Esophagus squamous epithelium (tissue), 5 donors: ENCODE measurements at places on chromosomes 7 and 10. TPM values are rescaled to one million over a fixed set of nuclear protein-coding genes. Genes with fewer than 3 reads are reported as not detected.

Gene VSTM4
- total RNA-seq = 0.80 TPM

Gene PARD3
- 57.3 TPM for total RNA-seq

GRCh38 chr10:57917019-57917418 is 350.7 kb downstream of the IPMK start:
- no peak for DNase-seq

- no peak for DNase-seq
Measured at GRCh38 chr10:91743465-91743864, 54.8 kb upstream of the TNKS2 start.

- DNase-seq = no peak
Measured at GRCh38 chr7:148669927-148670326, 28.8 kb upstream of the CUL1 start.

Gene CALCR
- not detected for total RNA-seq

- DNase-seq = no peak
Measured at GRCh38 chr10:63267414-63268148, 134.5 kb downstream of the NRBF2 start.

GRCh38 chr10:111578076-111578475 is 501.2 kb downstream of the ADRA2A start:
- DNase-seq = no peak

Gene CTTNBP2
- total RNA-seq = 31.5 TPM

- DNase-seq = no peak
Measured at GRCh38 chr10:132477398-132478340, 59.9 kb upstream of the INPP5A start.

GRCh38 chr7:7719236-7719635 is 829 bp upstream of the RPA3 start:
- no peak for DNase-seq

Gene HOXA9
- 0.57 TPM for total RNA-seq

GRCh38 chr10:72564596-72564995 is 61.3 kb downstream of the MICU1 start:
- DNase-seq = no peak

Gene LIPJ
- total RNA-seq = not detected

DNA sequence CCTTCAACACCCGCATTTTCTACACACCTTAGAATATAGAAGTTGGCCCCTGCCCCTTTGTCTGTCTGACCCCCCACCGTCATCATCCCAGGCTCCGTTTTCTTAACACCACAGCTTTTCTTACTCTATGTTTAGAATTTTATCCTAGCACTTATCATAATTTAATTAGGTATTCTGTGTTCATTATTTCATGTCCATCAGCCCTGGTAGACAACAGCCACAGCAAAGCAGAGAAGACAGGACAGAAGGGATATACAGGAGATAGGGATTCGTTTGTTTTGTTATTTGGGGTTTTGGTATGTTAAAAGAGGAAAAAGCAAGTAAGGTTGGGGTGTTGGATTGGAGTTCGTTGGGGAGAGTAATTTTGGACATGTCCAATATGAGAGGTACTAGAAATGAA is 48.8 kb downstream of the ITGA8 start:
- no peak for DNase-seq

GRCh38 chr7:15332956-15333355 is 228.9 kb downstream of the AGMO start:
- no peak for DNase-seq

Gene RHBDD2
- 34.0 TPM for total RNA-seq
